ENCODE measurements at places on chromosomes 1 and 21.

GRCh38 chr1:171352554-171352953 lies 38.6 kb downstream of the FMO4 start:
- DNase-seq, result peak; percentile 49

DNA sequence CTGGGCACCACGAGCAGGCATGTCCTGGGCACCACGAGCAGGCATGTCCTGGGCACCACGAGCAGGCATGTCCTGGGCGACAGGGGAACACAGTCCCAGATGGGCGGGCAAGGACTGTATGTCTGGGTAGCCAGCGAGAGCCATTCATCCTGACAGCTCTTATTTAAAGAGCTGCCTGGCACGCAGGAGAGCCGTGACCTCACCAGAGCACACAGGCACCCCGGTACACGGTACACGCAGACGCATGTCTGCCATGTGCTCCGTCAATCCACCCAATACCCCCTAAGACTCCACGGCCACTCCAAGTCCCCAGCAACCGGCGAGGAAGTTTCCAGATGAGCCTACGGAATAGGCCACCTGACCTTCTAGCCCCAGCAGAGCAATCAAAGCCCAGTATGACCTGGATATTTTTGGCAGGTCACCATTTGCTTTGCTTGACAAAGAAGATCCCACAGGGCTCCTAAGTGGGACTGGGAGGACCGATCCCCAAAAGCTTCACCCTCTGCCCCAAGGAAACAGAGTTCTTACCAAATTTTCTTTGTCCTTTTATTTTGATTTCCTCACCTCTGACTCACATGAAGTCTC lies 51.7 kb downstream of the CASZ1 start:
- DNase-seq, result no peak

- DNase-seq, result no peak
These were observed 100.1 kb upstream of the SLC45A1 start for GRCh38 chr1:8217809-8218208.

DNA sequence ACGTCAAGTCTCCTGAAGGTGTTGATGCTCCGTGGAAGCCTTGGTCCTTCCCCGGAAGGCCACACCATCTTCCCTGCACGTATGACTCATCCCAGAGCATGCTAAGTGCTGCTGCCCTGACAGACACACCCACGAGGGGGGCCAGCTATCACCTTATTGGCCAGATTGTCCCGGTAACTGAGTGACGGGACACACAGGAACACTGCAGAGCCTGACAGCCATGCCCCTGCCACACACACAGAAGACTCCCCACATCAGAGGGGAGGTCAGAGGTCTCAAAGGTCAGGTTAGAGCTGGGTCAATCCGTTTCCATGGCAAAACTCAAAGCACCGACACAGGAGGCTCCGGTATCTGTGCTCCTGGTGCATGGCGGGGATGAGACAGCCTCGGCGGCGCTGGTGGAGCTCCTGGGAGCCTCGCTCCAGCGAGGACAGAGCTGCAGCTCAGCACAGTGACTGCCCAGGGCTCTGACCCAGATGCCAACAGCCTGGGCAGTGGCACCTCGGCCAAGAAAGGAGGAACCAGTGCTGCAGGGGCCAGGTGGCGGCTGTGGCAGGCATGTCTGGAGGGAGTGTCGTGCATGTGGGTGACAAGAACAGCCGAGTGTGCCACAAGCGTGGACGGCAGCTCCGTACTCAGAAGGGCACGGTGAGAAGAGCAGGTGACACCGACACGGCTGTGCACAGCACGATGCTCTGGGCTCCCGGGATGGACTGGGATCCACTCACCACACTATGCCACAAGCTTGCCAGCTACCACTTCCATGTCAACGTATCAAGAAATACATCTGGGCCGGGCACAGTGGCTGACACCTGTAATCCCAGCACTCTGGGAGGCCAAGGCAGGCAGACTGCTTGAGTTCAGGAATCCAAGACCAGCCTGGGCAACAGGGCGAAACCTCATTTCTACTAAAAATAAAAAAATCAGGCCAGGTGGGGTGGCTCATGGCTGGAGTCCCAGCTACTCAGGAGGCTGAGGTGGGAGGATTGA lies 14.8 kb upstream of the TMEM240 start:
- DNase-seq, result no peak

DNA sequence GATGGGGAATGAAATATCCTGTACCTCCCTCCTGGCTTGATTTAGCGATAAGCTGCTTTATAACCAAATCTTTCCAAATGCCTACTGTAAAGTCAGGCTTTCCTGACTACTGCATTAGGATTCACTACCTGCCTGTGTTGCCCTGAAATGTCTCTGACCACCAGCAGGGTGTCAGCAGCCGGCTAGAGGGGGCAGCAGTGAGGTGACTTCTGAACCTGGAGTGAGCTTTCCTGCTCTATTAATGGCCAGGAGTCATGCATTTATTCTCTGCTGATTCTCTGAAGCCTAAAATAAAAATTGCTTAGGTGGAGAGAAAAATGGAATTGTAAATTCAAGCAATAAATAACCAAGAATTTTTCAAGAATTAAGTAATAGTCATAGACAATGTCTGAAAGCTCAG lies 2.5 kb downstream of the BACE2 start:
- no peak for DNase-seq

- no peak for DNase-seq
These were observed 26.5 kb upstream of the LRRC8C start for GRCh38 chr1:89606227-89606980.

DNA sequence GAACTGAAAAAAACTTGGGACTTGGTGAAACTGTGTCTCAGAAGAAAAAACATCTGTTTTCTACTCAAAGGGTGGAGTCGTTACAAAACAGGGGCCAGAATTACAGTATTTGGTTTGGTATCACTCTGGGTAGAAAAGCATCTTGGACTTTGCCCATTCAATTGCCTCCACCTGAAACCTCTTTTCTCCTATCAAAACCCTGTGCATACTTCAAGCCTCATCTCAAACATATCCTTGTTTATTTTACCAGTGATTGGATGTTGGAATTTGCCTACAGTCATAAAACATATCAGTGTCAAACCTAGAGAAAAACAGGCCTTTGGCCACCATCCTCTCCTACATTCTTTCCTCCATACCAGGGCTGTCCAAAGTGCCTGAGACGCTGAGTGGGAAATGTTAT lies 281.5 kb downstream of the PLPP3 start:
- no peak for DNase-seq

GRCh38 chr21:46191686-46192575 lies 7.7 kb upstream of the SPATC1L start:
- no peak for DNase-seq

GRCh38 chr1:211287218-211287617 lies 28.1 kb downstream of the RCOR3 start:
- no peak for DNase-seq

DNA sequence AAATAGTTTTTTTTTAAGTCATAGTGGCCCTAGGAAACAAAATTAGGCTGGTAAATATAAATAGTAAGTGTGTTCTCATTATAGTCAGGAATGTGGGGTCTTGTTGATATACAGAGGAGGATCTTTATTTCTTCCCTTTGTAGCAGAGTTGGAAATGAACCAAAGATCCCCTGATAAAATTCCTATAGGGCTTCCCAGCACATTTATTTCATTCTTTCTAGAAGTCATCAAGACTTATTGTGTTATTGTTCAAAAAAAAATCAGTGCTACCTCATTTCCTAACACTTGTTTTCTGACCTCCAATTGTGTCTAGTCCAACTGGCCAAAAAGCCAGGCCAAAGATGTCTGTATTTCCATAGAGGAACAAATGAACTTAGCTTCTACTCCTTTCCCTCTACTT lies 7.6 kb upstream of the PLEKHO1 start:
- DNase-seq, result no peak

GRCh38 chr1:111747282-111747734 lies 8.1 kb upstream of the INKA2 start:
- DNase-seq, result no peak

DNA sequence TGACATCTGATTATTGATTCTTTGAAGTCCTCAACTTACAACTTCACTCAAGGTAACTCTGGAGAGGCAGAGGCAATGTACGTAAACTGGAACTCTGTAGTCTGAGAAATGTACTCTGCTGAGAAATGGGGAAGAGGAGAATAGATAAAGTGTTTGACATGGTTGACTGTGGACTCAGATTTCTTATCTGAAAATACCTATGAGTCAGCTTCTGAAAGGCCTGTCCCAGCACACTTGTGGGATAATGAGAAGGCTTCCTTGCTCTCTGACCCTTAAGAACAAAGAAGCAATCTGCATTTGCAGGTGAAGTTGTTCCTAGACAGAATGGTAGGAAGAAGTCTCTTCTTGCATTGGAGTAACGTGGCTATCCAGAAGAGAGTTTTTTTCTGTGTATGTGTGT lies 1573.5 kb downstream of the BRINP3 start:
- no peak for DNase-seq

GRCh38 chr1:182410620-182411273 lies 10.3 kb upstream of the TEDDM1 start:
- DNase-seq, result no peak

GRCh38 chr1:42830631-42831030 lies 13.4 kb upstream of the SVBP start:
- DNase-seq, result no peak

- DNase-seq, result peak; percentile 13
These were observed 18.1 kb downstream of the USP48 start for GRCh38 chr1:21764615-21765423.

DNA sequence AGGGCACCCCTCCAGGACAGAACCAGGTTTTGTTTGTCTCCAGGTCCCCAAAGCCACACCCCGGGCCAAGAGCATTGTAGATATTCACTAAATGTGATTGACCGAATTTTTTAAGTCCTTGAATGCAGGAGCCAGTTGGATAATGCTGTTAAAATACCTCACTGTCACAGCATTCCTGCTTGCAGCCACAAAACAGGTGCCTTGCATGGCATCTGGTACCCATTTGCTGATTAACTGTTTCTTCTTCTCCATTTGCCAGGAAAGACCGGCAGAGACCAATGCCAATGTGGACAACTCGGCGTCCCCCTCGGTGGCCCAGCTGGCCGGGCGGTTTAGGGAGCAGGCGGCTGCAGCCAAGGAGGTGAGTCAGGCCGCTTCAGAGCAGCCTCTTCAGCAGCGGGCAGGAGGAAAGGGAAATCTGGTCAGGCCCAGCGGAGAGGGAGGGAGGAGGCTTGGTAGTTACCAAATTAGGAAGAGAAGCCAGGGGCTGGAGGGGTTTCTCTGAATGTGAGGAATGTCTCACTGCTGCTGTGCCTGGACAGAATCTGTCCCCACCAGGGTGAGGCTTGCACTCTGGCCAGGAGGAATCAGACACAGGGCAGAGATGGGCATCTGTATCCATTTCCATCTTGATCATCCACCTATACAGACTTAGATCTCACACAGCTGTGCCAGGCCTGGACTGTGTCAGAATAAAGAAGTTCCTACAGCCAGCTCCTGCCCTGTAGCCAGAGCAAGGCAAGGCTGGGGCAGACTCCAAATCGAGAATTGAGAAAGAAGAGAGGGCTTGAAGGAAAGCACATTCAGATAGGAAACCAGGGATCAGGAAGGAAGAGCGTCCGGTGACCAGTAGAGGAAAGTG lies 37.9 kb upstream of the MPZL1 start:
- no peak for DNase-seq

- DNase-seq, result no peak
These were observed 2.3 kb downstream of the PAX7 start for GRCh38 chr1:18632783-18633421.

DNA sequence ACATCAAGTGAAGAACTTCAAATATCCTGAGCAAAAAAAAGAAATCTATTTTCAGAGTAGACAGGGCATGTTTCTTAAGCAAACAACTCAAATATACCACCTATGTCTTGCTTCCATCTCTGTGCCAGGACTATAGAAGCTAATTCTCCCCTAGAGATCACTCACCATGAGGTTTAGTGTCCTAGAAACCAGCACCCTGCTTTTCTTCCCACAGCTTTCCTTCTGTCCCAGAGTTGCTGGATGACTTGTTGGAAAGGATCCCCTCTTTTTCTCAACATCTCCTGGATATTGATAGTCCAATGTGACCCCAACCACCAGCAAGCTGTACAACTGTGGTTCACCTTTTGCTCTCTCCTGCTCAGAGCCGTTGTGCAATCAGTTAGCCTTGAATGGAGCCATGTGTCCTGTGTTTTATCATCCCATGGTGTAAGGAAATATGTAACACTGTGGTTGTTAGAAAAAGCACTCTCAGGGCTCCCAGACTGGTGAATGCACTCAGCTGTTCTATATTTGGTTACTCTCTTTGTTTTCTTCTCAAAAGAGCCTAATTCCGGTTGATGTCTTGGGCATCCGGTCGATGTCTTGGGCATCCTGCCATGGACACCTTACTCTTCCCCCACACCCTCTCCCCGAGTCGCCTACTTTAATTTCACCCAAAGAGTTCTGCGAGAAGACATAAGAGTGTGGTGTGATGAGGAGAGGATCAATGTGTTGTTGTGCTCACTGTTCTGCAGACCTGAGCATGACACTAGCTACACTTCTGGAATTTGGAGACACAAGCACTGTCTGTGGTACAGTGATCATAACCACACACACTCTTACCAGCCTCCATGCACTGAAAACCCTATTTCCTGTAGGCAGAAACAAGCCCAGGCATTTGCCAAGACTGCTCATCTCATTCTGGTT lies 1.7 kb downstream of the TNFSF4 start:
- DNase-seq, result no peak

GRCh38 chr1:219668446-219668845 lies 55.5 kb upstream of the ZC3H11B start:
- DNase-seq, result no peak

GRCh38 chr1:208374391-208374941 lies 130.3 kb upstream of the PLXNA2 start:
- DNase-seq, result no peak

DNA sequence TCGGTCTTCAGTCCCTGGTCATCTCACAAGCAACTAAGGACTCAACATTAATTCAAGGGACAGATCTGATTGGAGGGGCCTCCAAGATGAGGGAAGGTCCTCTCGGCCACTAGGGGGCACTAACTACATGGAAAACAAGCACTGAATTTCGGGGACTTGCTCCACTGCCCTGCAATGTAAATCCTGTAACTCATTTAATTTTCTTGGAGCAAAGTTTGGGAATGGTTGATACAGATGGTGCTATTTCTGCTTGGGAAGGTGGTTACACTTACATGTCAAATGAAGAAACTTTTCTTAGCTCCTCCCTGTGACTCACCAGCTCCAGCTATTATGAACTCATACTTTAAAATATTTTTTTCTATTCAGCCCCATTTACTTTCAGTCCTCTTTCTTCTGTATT lies 97.4 kb upstream of the KCNJ15 start:
- DNase-seq, result peak; percentile 3

DNA sequence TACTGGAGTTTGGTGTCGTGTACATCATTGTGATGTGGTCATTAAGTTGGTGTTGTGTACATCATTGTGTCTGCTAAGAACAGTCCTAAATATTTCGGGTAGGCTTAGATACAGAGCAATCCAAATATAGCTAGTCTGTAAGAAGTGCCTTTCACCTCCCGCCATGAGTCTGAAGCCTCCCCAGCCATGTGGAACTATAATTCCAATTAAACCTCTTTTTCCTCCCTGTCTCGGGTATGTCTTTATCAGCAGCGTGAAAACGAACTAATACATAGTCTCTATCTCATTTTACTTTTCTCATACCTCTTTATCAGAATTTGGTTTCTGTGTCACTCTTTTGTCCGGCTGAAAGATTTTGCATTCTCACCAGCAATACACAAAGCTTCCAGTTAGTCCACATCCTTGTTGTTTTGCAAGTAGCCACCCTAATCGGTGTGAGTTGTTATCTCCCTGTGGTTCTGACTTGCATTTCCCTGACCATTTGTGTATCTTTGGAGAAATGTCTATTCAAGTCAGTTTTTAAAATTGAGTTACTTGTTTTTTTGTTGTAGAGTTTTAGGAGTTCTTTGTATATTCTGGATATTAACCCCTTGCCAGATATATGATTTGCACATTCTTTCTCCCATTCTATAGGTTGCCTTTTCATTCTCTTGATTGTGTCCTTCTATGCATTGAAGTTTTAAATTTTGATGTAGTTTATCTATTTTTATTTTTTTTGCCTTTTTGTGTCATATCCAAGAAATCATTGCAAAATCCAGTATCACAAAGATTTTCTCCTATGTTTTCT lies 56.5 kb downstream of the FNBP1L start:
- DNase-seq, result no peak
